ENCODE measurements at places on chromosomes 16 and 17.

GRCh38 chr17:72661116-72661944, 431.2 kb downstream of the SLC39A11 start:
- DNase-seq = no peak

GRCh38 chr16:83802135-83802534, 5.6 kb upstream of the HSBP1 start:
- no peak for DNase-seq

DNA sequence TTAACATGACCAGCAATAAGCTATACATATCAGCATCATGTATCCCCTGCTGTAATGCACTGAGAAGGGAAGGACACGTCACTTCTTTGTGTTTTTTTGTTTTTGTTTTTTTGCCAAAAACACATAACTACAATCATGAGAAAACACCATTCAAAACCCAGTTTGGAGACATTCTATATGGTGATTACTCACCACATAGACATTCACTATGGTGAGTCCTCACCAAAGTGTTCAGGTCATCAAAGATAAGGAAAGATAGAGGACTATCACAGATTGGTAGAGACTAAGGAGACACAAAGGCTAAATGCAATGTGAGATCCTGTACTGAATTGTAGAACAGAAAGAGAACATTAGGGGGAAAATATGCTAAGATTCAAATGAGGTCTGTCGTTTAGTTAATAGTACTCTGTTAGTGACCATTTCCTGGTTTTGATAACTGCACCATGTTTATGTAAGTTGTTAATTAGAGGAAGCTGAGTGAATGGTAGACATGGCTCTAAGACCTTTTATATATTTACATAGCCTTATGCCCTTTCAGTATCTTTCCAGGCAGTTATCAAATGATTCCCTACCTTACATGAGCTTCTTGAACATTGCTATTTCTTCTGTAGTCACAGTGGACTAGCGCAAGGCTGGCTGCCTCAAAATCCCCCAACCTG, 46.6 kb downstream of the PIK3R5 start:
- no peak for DNase-seq

GRCh38 chr17:47821031-47821423, 567 bp downstream of the OSBPL7 start:
- DNase-seq = no peak

GRCh38 chr17:33127706-33128105, 136.1 kb downstream of the SPACA3 start:
- DNase-seq = no peak

DNA sequence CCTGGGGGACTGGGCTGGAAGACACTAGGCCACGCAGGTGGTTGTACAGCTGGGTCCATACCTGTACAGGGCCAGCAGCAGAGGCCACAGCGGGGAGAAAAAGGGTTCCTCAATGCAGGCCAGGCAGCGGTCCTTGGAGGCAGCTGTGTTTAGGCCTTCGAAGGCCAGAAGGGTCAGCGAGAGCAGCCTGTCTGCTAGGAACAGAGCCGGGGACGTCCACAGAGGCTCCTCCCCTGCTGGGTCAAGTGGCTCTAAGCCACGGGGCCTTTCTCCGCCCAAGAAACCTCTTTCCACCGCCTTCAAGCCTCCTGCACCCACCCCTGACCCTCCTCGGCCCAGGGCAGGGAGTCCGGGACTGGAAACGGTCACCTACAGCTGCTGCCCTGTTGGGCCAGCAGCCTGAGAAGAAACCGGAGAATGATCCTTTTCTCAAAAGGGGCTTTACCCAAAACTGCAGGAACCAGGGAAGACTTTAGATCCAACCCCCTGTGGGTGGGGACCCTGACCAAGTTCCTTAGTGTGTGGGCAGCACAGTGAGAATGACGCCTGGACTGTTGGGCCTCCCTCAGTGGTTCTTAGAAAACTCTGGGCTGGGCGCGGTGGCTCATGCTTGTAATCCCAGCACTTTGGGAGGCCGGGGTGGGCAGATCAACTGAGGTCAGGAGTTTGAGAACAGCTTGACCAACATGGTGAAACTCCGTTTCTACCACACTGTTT, 8.4 kb upstream of the SPATA2L start:
- no peak for DNase-seq

DNA sequence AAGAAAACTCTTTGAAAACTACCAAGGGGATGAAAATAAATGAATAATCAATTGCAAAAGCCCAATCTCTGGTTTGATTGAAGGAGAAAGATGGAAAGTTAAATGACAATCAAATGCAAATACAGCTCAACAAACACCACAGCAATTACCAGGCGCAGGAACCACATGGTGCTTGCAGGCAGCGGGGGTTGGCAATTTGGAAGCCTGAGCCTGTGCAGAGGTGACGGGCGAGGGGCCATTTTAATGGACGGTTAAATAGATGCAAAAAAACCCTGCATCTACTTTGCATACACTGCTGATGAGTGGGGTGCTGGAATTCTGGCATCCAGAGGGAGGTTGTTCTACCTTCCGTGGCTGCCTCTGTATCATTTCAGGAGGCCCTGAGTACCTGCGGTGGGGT, 4.8 kb upstream of the SEZ6 start:
- DNase-seq = no peak

DNA sequence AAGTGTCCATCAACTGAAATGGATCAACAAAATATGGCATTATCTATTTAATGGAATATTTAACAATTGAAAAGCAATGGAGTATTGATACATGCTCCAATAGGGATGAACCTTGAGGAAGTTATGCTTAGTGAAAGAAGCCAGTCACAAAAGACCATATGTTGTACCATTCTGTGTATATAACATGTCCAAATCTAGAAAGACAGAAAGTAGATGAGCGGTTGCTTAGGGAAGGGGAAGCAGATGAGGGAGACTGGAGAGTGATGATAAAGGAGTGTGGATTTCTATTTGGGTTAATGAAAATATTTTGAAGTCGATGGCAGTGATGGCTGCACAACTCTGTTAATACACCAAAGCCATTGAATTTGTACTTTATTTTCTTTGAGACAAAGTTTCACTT, 8.5 kb upstream of the ERN1 start:
- no peak for DNase-seq

GRCh38 chr16:78175287-78175686, 75.8 kb downstream of the WWOX start:
- no peak for DNase-seq

GRCh38 chr17:20825539-20825938, 217.3 kb downstream of the USP22 start:
- no peak for DNase-seq

DNA sequence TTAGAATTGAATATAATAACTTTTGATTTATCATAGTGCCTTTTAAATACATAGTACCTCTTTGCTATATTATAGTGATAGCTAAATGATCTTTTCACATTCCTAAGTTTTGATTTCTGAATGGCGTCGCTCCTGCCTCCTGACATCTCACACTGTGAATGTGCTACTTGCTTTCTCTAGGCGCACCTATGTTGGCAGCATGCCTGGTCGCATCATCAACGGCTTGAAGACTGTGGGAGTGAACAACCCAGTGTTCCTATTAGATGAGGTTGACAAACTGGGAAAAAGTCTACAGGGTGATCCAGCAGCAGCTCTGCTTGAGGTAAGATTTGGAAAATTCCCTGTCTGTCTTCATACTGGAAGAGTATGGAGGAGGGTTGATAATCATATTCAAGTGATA, 29.8 kb upstream of the ABCC11 start:
- DNase-seq = no peak

GRCh38 chr17:76095943-76096342, 7.6 kb downstream of the EXOC7 start:
- DNase-seq = no peak

- no peak for DNase-seq
Observed at GRCh38 chr17:17346428-17347233, 43.5 kb downstream of the NT5M start.

DNA sequence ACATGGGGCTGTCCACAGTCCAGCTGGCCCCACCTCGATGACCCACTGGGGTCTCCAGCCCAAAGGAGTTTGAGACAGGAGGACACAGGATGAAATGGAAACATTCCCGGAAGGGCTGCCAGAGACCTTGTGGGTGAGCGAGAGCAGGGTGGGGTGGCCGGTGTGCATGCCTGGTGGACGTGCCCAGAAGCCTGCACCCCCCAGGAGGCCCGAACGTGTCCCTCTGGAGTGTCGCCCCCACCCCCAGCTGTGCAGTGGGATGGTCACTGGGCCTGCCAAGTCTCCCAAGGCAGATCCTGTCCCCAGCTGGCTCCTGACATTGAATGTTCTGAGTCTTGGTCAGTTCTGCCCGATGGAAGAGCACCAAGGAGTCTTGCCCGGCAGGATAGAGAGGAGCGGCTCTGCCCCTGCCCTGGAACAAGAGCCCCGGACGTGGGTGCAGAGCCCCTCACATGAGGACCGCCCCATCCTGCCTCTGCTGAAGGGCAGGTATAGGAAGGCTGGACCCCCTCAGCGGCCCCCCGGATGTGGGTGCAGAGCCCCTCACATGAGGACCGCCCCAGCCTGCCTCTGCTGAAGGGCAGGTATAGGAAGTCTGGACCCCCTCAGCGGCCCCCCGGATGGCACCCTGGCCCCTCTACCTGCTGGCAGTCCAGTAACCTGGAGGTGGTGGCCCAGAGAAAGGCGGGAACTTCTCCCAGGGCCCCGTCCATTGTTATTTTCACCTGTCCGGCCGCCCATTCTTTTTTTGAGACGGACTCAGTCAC, 3.1 kb upstream of the CAPN15 start:
- DNase-seq = no peak

GRCh38 chr17:8832711-8833352, 33.7 kb upstream of the MFSD6L start:
- DNase-seq = peak; percentile 25

- no peak for DNase-seq
Observed at GRCh38 chr17:59372138-59372751, 40.8 kb downstream of the YPEL2 start.

DNA sequence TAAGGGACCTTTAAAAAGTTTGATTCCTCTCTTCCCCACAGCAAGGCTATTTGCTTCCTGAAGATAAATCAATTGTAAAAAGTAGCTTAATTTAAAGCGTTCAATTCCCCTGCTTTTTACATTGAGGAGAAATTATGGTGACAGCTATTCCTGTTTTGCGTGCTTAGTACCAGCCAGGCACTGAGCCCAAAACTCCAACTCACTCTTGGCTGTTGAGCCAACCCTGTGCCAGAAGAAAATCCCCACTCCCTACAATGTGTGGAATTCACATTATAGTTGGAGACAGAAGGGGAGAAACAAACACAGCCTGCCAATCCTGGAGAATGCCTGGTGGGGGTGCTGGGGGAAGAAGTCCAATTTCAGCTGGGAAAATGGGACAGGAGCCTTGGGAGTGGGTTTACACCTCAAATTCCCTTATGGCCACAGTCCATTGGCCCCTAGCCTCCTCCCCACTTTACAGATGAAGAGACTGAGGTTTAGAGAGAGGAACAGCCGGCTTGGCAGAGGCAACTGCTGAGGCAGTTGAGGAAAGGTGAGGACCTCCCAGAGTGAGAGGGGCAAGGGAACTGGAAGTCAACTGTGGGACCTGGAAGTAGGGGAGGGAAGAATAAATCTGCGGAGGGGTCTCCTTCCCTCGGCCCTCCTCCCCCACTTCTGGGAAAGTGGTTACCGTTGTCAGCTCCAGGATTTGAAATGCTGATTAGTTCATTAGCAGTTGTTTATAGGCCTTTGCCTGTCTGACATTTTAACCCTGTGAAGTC, 26.1 kb downstream of the CDH1 start:
- DNase-seq = no peak

DNA sequence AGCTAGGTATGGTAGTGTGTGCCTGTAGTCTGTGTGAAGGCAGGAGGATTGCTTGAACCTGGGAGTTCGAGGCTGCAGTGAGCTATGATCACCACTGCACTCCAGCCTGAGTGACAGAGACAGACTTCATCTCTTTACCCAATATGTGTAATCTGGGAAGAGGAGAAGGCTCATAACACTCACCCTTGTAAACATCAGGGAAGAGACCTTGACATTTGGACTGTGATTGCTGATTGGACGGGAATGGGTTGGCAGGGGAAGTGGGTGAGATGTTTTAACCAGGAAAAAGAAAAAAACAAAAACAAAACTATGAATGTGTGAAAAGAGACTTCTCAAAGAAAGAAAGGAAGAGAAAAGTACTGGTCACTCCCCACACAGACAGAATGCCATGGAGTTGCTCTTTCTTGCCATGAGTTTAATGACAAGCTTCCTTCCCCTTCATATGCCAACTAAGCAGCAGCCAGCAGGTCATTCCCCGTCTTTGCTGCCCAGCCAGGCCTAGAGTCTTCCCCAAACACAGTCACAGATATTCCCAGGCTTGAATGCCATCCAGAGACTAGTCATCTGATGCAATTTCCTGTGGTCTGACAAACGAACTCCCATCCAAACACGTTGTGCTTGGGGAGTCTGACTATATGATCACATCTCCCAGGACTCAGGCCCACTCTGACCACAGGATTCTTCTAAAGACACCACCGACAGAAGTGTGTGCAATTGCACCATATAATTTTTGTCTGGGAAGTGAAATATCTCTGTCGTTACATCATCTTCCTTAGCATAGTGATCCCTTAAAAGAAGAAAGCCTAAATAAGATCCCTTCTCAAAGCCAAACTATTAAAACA, 3.6 kb upstream of the XAF1 start:
- DNase-seq = no peak

GRCh38 chr17:47895856-47896671, at the start of gene SP2:
Gene SP2, plus strand, starts transcription at chr17:47896236. Its CDS starts 51 bp downstream, at chr17:47896287.
- peak; percentile 100 for DNase-seq

DNA sequence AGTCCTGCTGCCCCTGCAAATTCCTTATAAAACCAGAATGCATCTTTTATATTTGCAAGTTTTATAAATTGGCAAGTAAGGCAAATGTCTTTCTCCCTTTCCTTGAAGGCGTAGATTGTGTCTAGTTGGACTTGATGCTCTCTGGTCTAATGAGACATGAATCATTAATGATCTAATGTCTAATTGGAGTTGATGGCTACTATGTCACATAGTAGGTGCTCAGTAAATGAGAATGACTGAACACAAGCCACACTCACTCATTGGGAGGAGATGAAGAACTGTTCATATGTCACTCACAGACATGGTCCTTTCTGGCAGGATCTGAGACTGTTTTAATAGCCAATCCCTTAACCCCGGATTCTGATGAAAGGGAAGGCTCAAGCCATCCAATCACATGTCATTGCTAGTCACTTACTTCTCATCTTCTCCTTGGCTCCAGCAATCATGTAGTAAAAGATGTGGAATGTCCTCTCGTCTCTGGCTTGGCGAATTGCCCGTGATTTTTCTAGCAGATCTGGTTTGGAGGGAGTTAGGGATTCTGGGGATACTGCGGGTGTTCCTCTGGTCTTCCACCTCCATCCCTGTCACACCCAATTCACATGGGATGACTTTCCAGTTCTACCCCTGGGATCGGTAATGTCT, 81.0 kb downstream of the MYH11 start:
- no peak for DNase-seq

GRCh38 chr17:36008998-36009665, 7.8 kb upstream of the CCL15 start:
- DNase-seq = no peak

DNA sequence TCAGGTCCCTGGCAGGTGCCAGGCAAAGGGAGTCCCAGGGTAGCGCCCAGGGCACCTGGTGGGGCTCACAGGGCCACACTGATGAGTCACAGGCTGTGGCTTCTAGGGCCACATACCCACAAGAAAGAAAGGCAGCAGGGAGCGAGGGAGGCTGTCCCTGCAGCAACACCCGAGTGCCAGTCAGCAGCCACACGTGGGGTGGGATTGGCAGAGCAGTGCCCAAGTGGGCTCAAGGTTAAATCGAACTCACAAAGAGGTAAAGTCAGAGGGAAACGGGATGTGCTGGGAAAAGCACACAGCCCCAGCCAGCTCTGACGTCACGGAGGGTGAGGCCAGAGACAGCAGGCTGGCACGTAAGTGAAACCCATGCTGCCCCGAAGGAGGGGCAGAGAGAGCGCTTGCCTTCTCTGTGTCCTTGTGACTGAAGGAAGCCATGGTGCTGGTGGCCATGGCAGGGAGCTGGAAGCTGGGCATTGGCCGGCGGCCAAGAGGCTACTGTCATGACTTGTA, 33.8 kb downstream of the FA2H start:
- no peak for DNase-seq

Data from activated CD4-positive, alpha-beta T cell treated with anti-CD3 and anti-CD28 coated beads, Interleukin-2, amount 10 ng/mL, durations not matched to agents 7 days and 5 days (primary cell).